ENCODE measurements at places on chromosomes 1 and 21.

- DNase-seq = no peak
These were observed 439.6 kb upstream of the CAMK1G start for GRCh38 chr1:209143916-209144315.

GRCh38 chr1:180177931-180178330, 23.3 kb downstream of the QSOX1 start:
- no peak for DNase-seq

GRCh38 chr21:36732217-36732616, 33.3 kb downstream of the SIM2 start:
- DNase-seq = no peak

GRCh38 chr21:41325138-41325912, 8.7 kb downstream of the FAM3B start:
- DNase-seq = no peak

GRCh38 chr1:235511470-235512240, 7.4 kb upstream of the B3GALNT2 start:
- DNase-seq = no peak

- no peak for DNase-seq
These were observed 11.7 kb upstream of the EPS8L3 start for GRCh38 chr1:109775398-109775797.

GRCh38 chr1:207316141-207316540, 5.3 kb upstream of the CD55 start:
- DNase-seq = no peak

DNA sequence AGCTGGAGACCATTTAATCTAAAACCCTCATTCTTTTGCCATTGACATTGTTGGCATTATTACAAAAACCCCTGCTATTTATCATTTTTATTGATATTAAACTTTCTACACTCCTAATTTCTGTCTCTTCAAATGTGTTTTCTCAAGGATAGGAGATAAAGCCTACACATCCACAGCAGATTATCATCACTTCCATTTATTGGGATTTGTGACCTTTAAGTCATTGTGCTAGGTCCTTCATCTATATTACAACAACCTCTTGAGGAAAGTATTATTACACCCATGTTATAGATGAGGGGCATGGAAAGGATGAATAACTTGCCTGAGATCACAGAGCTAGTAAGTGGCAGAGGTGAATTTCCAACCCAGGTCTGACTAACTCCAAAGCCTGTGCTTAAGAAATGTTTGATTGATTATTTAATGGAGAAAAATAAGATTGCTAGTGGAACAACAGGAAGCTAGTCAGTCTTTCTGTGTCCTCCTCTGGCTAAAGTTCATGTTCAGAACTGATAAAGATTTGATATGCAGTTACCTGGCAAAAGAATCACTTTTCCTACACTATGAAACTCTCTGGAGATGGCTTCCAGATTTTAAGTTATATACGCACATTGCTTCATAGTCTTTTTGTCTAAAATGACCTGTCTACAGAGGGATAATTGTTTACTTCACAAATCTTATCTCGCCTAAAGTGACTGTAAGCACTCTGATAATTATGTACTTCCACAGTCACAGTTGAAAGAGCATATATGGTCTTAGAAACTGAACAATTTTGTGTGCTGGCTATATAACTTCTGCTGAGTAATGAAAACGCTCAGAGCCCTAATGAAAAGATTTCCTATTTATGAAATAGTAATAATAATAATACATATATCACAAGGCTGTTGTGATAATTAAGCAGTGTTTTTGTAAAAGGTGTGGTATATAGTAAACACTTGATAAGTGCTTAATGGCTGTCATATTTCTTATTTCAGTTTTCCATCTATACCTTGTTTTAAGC, 15.0 kb downstream of the FMO5 start:
- no peak for DNase-seq

- DNase-seq = no peak
These were observed 4.0 kb downstream of the HAO2 start for GRCh38 chr1:119372503-119373086.

DNA sequence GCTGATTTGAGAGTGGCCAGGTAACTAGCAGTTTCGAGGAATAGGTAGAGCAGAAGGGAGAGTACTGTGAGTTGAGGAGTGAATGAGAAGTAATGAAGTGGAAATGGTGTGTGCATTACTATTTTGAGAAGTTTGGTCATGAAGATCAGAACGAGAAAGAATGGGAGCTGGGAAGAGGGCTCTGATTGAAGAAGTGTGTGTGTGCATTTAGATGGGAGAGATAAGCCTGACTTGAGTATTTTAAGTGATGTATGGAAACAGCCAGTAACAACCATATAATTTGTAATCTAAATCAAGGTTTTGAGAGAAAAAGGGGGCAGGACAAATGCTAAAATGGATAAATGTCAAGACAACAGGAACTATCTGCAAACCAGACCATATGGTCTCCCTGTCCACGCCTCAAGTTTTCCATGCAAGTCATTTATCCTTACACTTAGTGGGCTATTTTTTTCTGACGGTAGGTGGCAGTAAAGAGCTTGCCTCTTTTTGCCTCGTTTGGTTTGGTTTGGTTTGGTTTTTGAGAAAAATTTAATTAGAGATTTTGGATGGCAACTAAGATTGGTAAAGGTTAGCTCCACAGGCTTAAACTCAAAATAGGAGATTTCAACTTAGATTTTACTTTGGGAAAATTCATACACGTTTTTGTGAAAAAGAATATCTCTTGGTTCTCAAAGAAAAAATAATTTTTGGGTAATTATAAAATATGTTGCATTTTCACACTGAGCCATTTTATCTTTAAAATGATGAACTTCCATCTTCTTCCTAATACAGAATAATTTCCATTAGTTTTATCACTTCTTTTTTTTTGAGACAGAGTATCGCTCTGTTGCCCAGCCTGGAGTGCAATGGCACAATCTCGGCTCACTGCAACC, 9.5 kb upstream of the B3GALNT2 start:
- DNase-seq = peak; percentile 20

- DNase-seq = no peak
These were observed 20.9 kb upstream of the CCSAP start for GRCh38 chr1:229363723-229364122.

DNA sequence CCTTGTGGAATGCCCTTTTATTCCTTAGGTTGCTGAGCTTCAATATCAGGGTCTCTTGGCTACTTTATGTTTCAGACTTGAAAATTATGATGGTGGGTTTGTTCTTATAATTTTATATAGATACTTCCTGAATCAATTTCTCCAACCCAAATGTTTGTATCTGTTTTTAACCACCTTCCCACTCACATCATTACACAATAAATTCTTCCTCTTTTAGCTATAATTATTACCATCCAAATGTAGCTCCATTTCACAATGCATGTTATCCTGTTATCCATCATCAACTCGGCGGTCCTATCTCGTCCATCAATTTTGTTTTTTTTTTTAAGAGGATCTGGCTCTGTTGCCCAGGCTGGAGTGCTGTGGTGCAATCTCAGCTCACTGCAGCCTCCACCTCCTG, 357.6 kb upstream of the ZP4 start:
- DNase-seq = no peak

- no peak for DNase-seq
These were observed 522.6 kb upstream of the PLXNA2 start for GRCh38 chr1:208766832-208767231.

DNA sequence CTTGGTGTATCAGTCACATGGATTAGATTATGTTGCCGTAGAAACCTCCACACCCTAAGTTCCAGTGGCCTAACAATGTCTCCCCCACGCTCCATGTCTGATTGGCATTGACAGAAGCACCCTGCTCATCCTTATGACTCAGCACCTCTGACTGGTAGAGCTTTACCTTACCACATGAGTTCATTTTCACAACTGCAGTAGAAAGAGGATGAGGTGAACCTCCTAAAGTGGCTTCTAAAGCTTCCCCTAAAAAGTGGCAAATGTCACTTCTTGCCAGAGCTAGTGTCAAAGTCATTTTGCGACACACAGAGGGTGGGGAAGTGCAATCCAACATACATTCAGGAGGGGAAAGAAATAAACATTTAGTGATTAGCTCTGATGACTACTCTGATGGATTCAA, 30.6 kb upstream of the LYPD8 start:
- no peak for DNase-seq

DNA sequence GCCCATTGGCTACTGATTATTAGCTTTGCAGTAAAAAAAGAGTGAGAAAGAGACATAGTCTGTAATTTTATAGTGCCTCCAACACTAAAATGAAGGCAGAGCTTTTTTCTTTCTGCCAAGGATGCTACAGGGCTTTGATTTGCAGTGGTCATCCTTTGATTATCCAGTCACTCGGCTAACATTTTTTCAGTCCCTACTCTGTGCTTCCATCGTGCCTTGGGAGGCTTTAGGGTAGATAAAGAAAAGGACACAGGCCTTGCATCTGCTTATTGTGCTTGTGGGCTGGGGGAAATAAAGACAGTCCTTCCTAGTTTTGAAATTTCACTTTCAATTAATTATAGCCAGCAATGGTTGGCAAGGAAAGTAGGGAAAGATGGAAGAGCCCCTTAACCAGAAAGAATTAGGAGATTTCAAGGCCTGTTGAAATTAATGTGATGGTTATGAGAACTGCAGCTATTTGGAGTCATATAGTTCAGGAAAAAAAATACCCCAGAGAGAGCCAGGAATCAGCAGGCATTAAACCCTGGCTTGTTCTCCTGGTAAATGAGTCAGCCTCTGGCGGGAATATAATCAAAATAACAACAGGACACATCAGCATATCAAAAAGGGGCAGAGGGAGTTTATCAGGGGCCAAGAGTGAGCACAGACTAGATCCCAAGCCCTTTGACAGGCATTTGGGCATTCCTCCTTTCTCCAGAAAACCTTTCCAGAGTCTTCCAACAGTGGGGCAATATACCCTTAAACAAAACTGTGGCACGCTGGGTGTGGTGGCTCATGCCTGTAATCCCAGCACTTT, 27.4 kb downstream of the CACHD1 start:
- DNase-seq = no peak

GRCh38 chr21:37407719-37408420, 41.3 kb downstream of the DYRK1A start:
- DNase-seq = no peak

DNA sequence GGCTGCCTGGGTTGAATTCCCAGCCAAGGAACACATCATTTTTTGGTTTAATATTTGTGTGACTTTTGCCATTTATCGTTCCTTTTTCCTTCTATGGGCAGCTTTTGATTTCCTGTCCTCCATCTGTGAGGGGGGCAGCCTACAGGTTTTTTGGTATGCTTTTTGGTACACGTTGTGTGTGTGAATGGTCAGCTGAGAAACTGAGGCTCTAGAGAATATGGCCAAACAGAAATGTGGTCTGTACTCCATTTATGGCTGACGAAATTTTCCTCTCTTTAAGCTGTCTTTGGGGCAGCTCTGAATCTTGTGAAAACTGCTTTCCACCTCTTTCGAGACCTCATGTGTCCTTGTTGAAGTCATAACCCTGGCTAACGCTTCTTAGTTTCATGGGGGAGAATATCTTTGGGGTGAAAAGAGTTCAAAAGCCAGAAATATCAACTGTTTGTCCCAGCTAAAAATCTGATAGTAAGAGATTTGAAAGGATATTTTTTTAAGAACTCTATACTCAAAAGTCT, 26.6 kb downstream of the NRDC start:
- DNase-seq = no peak

GRCh38 chr1:159786966-159787365, 6.2 kb downstream of the DUSP23 start:
- no peak for DNase-seq

GRCh38 chr1:41109310-41110197, 88.0 kb upstream of the SLFNL1 start:
- no peak for DNase-seq

- DNase-seq = no peak
These were observed 24.7 kb downstream of the TRPM2 start for GRCh38 chr21:44377922-44378645.

DNA sequence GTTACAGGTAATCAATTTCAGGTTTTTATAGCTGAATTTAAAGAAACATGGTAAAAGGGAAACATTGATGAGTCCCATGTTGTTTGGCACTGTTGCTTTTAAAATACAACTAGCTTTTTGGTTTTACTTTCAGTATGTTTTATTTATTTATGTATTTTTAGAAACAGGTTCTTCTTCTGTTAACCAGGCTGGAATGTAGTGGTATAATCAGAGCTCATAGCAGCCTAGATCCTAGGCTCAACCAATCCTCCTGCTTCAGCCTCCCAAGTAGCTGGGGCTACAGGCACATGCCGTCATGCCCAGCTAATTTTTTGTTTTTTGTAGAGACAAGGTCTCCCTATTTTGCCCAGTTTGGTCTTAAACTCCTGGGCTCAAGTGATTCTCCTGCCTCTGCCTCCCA, 50.4 kb downstream of the CTTNBP2NL start:
- DNase-seq = no peak

DNA sequence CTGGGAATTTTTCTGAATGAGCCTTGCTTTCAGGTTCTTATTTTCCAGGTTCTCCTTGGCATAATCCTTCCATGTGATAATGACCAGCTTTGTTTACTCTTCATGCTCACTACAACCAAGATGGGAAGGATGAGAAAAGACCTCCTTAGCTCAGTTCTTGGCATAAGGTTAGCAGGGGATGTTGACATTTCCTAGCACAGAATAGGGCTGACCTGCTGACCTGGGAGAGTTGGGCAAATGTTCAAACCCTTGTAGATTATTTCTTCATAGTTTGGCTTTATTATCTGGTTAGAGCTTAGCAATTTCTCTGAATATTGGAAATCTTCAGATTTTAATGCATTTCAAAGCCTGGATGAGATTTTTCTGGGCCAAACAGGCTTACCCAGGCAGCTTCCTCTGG, 23.6 kb upstream of the SYT6 start:
- no peak for DNase-seq

DNA sequence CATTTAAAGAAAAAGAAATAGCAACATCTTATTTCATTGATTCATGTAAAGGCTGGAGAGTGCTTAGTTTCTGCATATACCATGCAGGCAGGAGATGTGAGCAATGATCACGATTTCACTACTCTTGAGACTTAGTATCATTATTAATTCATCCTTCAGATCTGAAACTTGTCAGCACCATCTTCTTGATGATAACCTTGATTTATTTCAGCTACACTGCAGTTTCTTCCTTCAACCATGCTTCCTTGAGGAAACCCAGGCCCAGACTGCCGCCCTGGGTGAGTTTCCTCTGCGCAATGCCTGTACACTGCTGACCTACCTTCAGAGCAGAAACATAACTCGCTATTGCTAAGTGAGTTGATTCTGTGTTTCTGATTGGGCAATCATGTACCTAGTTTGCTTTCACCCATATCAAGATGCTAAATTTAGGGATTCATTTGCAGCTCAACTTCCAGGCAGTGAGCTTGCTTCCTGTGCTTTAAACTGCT, 13.5 kb upstream of the BCL10 start:
- DNase-seq = no peak

DNA sequence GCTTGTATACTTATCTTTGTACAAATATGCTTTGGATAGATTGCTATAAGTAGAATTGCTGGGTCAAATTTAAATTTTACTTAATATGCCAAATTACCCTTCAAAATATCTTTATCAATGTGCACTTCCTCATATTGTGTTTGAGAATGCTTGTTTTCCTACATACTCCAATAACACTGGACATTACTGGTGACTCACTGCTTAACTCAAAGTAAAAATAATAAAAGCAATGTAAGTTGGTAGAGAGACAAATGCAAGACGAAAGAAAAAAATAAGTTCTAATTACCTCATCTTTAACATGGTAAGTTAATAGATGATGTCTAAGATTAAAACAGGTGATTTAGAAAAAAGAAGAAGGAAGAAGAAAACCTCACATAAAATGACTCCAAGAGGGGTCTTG, 7.9 kb upstream of the SH3GLB1 start:
- no peak for DNase-seq

GRCh38 chr21:38505654-38506523, 7.6 kb upstream of the ERG start:
- peak; percentile 6 for DNase-seq

- no peak for DNase-seq
These were observed 7.9 kb downstream of the FGR start for GRCh38 chr1:27627061-27627460.

- DNase-seq = no peak
These were observed 35.4 kb upstream of the FOXO6 start for GRCh38 chr1:41325801-41326200.
